ENCODE measurements at places on chromosomes 11 and 22.

- DNase-seq = no peak
Measured at GRCh38 chr11:127242676-127243075, 242.1 kb upstream of the KIRREL3 start.

DNA sequence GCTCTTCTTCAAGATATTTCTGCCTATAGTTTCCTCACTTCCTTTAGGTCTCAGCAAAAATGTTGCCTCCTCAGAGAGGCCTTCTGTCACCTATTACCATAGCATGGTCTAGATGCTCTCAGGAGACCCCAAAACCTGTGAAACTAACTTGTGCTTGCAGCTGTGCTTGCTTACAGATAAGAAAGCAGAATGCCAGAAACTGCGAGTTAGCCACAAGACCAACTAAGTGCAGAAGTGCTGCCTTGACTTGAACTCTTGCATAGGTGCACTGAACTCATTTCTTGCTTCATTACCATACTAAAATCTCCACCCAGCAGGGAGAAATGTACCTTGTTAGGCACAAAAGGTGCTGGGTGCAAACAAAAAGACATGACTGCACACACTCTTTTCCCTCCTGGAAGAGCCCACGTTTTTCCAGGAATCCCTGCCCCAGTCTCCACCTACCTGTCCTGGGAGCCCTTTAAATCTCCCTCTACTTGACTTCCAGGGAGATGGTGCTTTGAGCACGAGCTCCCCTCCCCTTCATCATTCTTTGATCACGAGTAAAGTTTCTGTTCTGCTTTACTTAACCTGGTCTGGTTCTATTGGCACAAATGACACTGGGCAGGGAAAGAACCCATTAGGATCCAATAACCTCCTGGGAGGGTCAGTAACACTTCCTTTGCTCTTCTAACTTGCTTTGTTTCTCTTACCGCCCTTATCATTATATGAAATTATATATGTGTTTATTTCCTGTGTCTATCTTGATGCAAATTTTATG, 137.7 kb upstream of the DDI1 start:
- no peak for DNase-seq

GRCh38 chr11:1055109-1055703, 18.7 kb upstream of the MUC6 start:
- no peak for DNase-seq

DNA sequence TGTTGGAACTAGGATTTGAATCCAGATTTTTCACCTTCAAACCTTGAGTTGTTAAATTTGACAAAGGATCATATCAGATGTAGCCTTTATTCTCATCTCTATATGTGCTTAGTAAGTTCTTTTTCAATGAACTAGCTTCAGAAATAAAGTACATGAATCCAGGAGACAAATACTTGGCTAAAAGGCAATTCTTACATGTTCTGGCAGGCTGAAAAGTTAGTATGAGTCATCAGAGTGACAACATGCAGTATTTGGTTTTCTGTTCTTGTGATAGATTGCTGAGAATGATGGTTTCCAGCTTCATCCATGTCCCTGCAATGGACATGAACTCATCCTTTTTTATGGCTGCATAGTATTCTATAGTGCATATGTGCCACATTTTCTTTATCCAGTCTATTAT, 40.4 kb downstream of the BBOX1 start:
- DNase-seq = no peak
